ENCODE measurements at places on chromosomes 16 and 17.

DNA sequence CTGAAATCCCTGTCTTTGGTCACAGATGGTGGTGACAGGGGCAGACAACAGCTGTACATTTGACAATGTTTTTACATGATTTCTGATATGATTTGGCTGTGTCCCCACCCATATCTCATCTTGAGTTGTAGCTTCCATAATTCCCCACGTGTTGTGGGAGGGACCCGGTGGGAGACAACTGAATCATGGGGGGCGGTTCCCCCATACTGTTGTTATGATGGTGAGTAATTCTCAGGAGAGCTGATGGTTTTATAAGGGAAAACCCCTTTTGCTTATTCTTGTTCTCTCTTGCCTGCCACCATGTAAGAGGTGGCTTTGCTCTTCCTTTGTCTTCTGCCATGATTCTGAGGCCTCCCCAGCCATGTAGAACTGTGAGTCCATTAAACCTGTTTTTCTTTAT is 353.9 kb downstream of the CPPED1 start:
- peak; percentile 53 for DNase-seq

- DNase-seq: no peak
These were observed 1.7 kb downstream of the ARHGAP27 start for GRCh38 chr17:45430738-45431530.

- peak; percentile 77 for DNase-seq
These were observed 11.2 kb downstream of the MRPL27 start for GRCh38 chr17:50361561-50362480.

- no peak for DNase-seq
These were observed 84.4 kb downstream of the VMP1 start for GRCh38 chr17:59791603-59792457.

GRCh38 chr16:78932355-78932943 is 668.1 kb downstream of the MAF start:
- no peak for DNase-seq

DNA sequence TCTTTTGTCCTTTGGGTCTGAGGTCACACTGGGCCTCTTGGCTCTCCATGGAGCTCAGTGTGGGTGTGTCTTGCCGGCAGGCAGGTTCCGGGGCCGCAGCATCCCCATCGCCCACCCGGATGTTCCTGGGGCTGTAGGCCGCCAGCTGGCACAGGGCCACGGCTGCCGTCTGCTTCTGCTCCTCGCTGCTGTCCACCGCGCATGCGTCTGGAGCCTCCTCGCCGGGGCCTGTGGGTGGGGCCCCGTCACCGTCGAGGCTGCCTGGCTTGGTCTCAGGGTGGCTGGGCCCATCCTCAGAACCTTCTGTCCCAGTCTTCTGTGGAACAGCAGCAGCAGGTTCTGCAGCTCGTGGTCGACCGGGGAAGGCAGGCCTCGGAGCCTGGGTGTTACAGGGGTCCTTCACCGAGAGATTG is 9.6 kb downstream of the ZNF750 start:
- peak; percentile 62 for DNase-seq

- peak; percentile 72 for DNase-seq
These were observed 63.0 kb downstream of the SMG6 start for GRCh38 chr17:2240541-2240940.

GRCh38 chr16:51971184-51971583 is 575.8 kb downstream of the TOX3 start:
- peak; percentile 17 for DNase-seq

DNA sequence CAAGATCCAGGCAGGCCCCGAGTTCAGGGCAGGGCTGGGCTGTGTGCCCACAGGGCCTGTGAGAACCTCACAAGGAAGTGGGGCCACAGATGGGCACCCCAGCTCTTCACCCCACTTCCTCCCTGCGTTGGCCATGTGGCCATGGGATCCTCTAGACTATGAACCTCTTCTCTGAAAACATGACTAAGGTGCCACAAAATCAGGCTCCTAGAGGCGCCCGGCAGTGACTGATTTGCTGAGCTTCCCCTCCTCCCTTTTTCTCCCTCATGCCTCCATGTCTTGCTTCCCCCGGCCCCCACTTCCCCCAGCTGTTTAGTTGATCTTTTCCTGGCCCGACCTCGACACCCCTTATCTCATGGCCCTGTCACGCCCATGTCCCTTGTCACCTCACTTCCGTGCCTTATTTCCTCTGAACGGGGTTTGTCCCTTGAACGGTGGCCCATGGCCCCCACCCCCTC is 87.1 kb downstream of the KCNJ12 start:
- no peak for DNase-seq

DNA sequence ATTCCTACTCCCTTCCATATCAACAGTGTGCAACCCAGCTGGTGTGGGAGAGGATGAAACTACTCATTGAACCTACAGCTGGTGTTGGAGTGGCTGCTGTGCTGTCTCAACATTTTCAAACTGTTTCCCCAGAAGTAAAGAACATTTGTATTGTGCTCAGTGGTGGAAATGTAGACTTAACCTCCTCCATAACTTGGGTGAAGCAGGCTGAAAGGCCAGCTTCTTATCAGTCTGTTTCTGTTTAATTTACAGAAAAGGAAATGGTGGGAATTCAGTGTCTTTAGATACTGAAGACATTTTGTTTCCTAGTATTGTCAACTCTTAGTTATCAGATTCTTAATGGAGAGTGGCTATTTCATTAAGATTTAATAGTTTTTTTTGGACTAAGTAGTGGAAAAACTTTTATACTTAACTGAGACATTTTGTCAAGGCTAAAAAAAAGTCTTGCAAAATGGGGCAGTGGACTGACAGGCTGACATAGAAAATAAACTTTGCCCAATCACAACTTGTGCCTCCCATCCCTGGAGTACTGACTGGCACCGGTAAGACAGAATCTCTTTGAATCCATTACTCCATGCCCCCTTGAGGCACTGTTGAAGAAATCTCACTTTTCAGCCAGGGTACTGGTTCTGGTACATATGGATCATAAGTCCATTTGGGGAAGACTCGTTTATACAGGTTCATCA is 12.5 kb downstream of the TSR1 start:
- DNase-seq: no peak

GRCh38 chr17:66934040-66934439 is 30.5 kb upstream of the CACNG4 start:
- DNase-seq: no peak

DNA sequence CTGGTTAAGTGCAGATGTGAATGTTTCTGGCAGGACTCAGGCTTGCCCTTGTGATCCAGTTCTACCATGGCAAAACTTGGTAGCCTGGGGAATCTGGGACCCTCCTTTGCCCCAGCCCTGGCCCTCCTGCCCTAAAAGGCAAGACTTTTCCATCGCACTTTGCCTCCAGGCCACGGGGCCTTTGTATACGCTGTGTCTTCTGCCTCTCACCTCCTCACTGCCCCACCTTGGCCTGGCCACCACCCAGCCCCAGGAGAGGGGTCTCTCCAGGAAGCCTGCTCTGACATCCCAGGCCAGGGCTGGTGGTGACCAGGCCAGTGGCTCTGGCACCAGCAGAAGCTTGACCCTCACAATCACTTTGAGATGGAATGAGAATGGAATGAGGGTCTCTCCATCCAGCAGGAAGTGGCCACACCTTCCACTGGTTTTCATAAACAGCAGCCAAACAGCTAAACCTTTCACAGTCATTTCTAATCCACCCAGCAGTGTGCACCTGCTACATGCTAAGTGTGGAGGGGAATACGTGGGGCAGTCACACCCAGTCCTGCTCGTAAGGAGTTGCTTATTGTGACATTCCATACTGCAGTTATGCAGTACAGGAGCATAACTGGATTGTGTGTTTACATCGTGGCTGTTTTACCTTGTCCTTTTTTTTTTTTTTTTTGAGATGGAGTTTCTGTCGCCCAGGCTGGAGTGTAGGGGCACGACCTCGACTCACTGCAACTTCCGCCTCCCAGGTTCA is 1.6 kb upstream of the MRPL38 start:
- no peak for DNase-seq
